ENCODE measurements at places on chromosomes 1 and 21.

GRCh38 chr1:17802164-17802563 lies 47.0 kb downstream of the ACTL8 start:
- DNase-seq, result no peak

DNA sequence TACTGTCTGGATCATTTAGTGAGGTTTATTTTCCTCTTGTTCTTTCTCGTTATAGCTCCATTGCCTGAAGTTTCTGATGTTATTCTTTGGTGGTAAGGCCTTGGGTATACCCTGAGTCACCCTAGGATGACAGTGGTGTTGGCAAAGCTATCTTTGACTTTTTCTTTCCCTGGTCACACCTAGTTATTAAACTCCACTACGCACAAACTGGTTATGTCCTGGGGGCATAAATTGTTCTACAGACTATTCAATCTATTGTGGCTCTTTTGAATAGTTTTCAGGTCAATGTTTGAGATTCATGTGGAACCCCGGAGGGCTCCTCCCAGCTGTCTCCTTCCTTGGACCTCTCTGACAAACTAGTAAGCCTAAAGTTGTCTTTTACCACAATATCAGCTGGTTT lies 157.7 kb downstream of the SLC35F3 start:
- peak; percentile 35 for DNase-seq

DNA sequence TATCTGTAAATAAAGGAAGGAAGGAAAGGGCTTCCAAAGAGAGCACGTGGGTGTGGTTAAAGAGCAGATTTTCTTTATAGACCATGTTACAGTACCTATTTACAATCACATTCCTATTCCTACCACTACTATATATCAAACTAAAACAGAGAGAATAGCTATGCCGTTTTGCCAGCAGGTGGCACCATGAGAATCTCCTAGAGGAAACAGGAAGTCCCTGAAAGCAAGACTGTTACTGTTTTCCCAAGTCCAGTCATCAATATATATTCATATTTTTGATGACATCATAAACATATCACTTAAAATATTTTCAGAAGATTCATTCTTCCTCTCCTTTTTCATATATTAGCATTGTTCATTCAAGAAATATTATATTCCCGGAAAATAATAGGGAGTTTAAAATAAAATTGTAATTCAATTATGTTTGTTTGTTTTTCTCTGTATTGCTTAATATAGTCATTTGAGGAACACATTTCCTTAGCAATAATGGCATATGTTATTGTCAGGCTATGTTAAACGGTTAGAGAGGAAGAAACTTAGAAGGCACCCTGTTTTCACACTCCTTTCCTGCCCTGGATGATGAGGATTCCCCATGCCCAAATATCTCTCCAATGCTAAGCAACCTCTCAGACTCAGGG lies 6.6 kb downstream of the CCDC190 start:
- DNase-seq, result peak; percentile 68

DNA sequence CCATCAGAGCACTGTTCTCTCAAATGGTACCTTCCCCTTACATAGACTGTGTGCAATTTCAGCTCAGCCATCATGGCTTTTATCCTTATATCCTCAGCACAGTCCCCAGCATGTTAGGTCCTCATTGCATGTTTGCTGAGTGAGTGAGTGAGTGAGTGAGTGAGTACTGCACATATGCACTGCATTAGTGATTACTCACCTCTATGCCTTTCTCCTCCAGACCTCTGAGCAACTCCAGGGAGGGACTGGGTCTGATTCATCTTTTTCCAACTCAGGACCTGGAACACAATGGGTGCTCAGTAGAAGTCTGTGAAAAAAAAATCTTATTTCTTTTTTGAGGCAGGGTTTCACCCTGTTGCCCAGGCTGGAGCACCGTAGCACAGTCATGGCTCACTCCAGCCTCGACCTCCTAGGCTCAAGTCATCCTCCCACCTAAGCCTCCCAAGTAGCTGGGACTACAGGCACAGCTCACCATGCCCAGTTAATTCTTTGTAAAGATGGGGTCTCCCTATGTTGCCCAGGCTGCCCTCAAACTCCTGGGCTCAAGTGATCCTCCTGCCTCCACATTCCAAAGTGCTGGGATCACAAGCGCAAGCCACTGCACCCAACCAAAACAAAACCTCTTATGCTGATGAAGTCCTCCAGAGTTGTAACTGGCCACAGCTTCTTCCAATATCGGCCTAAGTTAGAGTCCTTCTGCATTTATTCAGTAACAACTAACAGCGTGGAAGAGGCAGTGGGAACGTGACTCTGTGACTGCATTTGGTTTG lies 23.7 kb downstream of the RNU5D-1 start:
- peak; percentile 60 for DNase-seq

DNA sequence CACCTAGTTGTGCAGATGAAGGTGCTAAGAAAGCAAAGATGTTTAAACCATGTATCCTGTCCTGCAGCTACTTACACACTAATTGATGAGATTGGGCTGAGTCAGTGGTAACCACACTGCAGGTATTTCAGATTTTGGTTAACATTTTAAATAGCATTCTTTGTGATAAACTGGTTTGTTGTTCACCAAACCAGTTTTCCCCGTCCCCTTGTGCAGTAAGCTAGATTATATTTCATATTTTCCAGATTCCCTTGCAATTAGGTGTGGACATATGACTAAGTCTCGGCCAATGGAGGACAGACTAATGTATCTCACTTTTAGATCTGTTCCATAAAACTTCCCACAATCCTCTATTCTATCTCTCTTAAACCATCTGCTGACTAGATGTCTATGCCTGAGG lies 320.4 kb downstream of the RWDD3 start:
- no peak for DNase-seq

DNA sequence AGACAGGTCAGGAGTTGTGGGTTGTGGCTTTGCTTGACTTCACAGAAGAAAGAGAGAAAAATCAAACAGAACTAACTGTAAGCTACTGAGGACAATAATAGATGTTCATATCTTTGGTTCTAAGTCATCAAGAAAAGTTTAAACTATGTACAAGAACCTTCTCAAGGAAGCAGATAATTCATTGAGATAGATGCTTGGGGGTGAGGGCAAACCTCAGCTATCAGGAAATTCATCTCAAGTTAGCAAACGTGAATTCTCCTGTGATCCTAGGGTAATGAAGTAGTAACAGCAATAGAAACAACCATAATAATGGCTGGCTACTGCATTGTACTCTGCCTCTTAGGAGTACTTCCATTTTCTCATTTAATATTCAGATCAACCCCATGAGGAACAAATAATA lies 506.2 kb downstream of the PLPP3 start:
- no peak for DNase-seq

DNA sequence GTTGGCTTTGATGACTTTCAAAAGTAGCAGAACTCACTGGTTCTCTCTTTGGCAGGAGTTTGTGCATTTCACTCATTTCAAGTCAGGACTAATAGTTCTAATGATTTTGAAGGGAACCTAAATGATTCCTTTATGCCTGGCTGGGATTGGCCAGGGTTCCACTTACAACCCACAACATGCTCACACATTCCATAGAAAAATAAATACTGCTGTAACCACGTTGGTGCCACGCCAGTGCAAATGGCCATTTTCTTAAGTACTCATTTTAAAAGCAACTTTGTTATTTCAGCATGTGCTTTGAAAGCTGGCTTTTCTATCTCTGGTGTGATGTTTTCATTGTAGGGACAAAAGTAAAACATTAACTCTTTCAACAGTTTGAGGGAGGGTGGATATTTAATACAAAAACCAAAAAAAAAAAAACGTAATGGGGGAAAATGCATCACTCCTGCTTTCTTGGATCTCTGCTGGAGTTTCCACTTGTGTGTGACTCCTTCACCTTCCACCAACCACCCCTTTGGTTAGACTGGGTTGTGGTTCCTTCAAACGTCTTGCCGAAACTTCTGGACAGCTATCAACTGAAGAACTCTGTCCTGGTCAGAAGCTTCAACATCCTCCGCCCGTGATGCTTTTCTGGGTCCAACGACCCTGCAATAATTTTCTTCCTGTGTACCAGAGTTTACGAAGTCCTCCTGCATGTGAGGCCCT lies 300.4 kb upstream of the RUNX1 start:
- peak; percentile 87 for DNase-seq

- no peak for DNase-seq
These were observed 183.6 kb downstream of the SEC16B start for GRCh38 chr1:177786176-177786745.

GRCh38 chr1:77942400-77943140 lies 36.3 kb downstream of the FUBP1 start:
- DNase-seq, result no peak

- no peak for DNase-seq
These were observed 164.4 kb downstream of the ZNF281 start for GRCh38 chr1:200245473-200245872.

GRCh38 chr1:46612937-46613660 lies 3.5 kb downstream of the MOB3C start:
- no peak for DNase-seq

GRCh38 chr1:39268112-39268581 lies 63.7 kb downstream of the MACF1 start:
- DNase-seq, result no peak

GRCh38 chr1:33270808-33271465 lies 14.6 kb downstream of the ZNF362 start:
- DNase-seq, result no peak

Measured in Caki2 (cell line).